ENCODE measurements at places on chromosomes 2 and 18.

DNA sequence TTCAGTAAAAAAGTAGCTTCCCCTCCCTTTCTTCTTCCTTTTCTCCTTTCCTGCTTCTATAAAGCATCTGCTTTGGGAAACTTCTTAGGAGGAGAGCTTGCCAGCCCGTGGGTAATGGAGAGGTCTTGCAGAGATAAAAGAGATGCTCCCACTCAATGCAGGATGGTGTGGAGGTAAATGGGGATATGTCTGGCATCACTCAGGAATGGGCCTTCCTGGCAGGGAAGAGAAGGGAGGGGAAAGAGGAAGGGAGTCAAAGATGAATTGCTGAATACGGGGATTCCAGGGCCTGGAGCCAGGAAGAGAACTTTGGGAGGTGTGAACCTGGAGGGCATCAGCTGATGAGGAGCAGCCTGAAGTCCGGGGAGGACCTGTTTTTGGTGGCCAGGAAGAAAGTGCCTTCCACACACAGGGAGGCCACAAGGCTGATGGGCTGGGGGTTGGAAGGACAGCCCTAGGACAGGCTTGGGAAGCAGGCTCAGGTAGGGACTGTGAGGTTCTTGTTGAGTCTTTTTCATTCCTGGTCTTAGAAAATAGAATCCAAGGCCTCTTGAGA, 25.2 kb downstream of the IL1B start:
- no peak for DNase-seq

DNA sequence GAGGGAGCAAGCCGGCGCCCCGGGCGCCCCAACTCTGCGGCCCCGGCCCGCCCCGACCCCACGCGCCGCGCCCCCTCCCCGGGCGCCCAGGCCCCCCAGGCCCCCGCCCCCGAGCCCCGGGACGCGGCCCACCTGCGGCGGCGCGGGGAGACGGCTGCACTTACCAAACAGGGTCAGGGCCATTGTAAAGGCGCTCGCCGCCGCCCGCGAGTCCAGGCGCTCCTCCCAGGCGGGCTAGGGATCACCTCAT, 526 bp downstream of the CHN1 start:
- no peak for DNase-seq

GRCh38 chr2:162521871-162522650, 178.1 kb downstream of the GCA start:
- no peak for DNase-seq

GRCh38 chr2:108447947-108448677, 894 bp upstream of the GCC2 start:
- no peak for DNase-seq

- DNase-seq: no peak
These were observed 151.6 kb downstream of the CAPN13 start for GRCh38 chr2:30655660-30656059.

DNA sequence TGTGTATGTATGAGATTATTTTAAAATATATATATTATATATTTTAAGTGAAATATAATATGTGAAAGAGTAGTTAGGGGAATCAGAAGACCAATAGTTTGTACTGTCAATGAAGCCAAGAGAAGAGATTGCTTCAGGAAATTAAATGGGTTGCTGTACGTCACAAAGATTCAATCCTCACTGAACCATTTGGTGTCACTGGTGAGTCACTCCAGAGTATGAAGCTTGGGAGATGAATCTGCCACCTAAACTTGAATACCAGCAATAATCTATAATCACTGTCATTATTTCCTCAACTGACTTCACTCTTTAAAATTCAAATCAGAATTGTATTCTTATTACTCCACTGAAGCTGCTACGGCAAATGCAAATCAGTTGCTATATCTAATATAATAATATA, 41.9 kb upstream of the SCN9A start:
- DNase-seq: no peak

- no peak for DNase-seq
These were observed 30.2 kb upstream of the HPCAL1 start for GRCh38 chr2:10272464-10272863.

DNA sequence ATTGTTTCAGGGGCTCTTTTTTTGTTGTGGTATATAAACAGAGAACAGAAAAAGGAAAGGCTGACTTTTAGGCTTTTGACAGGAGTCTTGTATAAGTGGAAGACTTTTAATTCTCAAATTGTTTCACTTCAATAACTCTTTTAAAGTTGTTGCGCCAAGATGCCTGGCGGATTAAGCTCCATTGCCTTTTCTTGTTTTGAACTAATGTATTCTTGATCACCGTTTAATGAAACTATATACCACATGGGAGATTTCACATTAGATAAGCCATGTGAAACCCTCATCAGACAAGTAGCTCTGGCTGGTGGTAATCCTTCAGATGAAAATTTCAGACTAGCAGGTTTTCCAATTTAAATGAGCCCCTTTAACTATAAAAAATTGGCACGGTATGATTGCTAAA, 257.4 kb downstream of the CCDC178 start:
- DNase-seq: no peak

DNA sequence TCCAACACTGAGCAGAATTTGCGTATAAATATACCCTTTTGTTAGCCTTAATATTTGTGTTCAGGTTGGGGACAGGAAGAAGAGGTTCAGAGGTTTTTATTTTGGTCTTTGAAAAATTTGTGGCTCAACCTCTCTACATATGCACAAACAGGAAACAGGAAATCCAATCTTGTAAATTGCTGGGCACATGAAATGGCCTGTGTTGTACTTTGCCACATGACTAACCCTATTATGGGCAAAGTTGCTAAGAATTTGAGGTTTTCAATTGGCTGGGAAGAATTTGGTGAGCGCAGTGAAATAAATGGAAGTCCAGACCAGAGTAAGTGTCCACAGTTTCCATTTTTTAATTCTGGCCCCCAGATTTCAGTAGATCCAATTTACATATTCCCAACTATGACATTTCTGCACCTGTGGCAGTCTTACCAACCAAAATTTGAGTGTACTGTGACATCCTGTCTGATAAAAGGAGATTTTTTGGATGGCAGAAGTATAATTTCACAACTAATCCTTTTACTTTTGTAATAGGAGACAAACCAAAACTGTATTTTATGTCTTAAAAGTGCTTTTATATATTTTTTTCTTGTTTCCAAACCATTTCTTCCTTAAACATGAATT, 63.6 kb downstream of the COX7A2L start:
- DNase-seq: no peak

DNA sequence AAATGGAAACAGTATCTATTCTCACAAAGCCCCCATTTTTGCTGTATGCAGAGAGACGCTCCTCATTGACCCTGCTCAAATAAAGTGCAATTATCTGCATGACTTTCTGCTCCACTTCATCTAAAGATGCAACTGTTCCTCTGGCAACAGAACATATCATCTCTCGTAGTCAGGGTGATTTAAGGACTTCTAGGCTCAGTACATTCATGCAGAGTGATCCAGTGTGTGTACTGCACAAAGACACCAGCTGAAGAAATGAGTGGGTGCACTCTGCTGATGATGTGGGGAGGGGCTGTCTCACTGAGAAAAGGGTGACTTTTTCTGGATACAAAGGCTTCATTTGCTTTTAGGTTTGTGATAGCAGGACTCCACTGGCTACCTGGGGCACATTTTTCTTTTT, 355.2 kb downstream of the GALNT13 start:
- DNase-seq: no peak

GRCh38 chr18:22981274-22982133, 48.4 kb downstream of the RBBP8 start:
- no peak for DNase-seq

- DNase-seq: no peak
These were observed 24.8 kb downstream of the TNS1 start for GRCh38 chr2:217977840-217978535.

DNA sequence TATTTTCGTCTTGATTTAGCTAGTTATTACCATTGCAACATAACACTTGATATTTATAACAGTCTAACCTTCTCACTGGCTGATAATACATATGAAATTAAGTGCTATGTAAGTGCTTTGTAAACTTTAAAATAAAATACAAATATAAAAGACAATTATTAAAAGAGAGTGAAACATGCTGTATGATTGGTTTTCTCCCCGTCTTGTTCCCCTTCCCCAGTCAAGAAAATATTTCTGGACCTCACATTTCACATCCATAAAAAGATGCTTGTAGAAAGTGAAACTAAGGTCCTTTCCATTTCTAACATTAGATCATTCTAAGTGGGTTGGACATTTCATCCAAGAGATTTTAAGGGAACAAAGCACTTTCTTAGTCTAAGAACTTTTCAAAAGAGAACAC, 310.2 kb upstream of the LRATD1 start:
- DNase-seq: no peak

GRCh38 chr18:68847219-68847837, 49.4 kb downstream of the CCDC102B start:
- DNase-seq: no peak

DNA sequence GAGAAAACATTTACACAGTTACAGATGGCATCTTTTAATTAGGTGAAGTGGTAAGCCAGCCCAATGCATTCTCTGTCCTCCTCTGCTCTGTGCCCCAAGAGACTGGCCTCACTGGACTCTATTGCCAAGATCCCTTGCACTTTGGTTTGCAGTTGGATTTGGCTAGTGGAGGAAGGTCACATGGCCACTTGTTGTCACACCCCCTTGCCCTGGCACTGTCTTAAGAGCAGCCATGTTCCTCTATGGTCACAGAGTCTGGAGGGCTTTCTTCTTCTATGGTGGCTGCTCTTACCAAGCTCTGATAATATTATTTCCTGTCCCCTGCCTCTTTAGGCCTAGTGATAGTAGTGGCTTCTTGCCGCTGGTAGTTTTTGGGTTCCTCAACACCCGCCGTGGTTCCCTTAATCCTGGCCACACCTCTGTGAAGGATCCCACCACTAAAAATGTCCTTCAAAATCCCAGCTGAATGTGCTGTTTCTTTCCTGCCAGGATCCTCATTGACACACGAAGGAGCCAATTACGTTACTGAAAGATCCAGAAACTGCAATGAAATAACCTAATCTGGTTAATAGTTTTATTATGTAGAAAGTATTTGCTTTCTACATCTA, 111.1 kb downstream of the CDC42EP3 start:
- no peak for DNase-seq

GRCh38 chr2:200306196-200306930, at the start of gene SPATS2L:
Gene SPATS2L (plus strand): TSS chr2:200306693. CDS start chr2:200389245, 82,552 bp downstream.
- no peak for DNase-seq

- no peak for DNase-seq
These were observed 26.8 kb upstream of the SLC9A2 start for GRCh38 chr2:102592601-102593000.

GRCh38 chr2:157404363-157404762, 39.5 kb downstream of the CYTIP start:
- DNase-seq: no peak

- no peak for DNase-seq
These were observed 961 bp downstream of the RBM43 start for GRCh38 chr2:151260573-151261230.

DNA sequence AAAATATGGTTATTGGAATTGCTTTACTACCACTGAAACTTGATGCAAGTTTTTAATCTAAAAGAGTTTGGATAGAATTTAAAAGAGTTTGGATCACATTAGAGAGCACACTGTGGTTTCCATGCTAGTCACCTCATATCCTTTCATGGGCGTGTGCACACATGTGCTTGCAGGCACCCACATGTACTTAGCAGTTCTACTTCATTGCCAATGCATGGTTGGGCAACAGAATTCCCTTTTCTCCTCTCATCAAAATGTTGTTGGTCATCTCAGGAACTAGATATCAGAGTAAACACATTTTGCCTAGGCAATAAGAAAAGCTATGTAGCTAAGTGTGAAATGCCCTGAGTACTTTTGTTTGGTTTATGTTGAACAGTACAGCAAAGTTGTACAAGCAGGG, 254.1 kb upstream of the RASGRP3 start:
- no peak for DNase-seq

GRCh38 chr2:172012677-172013391, 13.1 kb downstream of the METAP1D start:
- no peak for DNase-seq

DNA sequence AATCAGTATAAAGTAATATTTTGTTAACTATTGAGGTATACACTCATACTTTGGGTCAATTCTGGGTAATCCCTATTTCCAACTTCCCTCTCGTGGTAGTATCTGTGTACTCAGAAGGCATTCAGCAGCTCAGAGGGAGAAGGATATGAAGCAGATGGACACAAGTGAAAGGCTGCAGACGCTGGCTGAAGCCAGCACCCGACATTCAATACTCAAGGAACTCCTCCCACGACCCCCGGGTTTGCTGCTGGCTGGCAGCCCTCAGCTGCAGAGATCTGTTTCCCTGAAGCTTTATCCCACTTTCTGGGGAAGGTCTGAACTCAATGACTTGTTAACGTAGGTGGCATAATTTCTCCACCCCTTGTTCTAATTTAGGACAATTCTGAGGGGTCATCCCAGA, 847.3 kb upstream of the SOX11 start:
- DNase-seq: no peak

GRCh38 chr18:76507830-76508385, 12.9 kb upstream of the ZNF516 start:
- no peak for DNase-seq

DNA sequence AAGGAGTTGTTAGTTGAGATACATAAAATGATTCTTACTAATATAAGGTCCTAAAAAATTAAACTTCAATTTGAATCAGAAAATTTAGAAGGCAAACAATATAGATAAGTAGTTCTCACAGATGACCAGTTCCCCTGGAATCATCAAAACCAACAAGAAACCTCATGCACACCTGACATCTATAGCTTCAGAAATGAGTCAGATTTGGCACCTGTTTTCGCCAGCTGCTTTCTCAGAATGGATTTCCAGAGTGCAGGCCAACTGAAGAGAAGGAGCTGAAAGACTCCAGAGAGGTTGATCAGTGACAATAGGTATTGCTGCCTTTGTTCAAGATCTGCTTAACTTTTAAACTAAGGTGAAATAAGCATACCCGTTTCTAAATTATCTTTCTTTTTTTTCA, 192.4 kb downstream of the RDH14 start:
- DNase-seq: no peak

GRCh38 chr2:177698281-177698680, 305.7 kb downstream of the AGPS start:
- no peak for DNase-seq

GRCh38 chr2:188079196-188079595, 212.5 kb upstream of the GULP1 start:
- DNase-seq: no peak

DNA sequence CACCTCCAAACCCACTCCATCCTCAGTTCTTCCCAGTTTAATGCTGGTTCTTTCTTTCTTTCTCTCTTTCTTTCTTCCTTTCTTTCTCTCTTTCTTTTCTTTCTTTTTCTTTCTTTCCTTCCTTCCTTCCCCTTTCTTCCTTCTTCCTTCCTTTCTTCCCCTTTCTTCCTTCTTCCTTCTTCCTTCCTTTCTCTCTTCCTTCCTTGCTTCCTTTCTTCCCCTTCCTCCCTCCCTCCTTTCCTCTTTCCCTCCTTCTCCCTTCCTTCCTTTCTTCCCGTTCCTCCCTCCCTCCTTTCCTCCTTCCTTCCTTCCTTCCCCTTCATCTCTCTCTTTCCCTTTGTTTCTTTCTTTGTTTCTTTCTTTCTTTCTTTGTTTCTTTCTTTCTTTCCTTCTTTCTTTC, 50.9 kb downstream of the PDCL3 start:
- no peak for DNase-seq

DNA sequence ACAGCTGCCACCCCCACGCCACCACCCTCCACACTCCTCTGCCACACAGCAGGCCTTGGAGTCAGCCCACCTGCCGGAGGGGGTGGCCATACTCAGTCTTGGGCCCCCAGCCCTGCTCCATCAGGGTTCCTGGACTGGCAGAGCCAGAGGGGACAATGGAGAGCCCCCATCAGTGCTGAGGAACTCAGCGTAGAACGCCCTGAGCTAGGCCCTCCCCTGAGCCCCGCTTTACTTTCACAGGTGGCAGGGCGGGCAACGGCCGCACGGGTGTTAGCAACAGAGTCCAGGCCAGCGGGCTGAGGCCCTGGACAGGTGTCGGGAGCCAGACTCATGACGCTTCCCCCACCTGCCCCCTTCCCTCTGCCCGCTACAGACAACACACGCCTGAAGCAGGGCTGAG, 47.1 kb downstream of the FOSL2 start:
- DNase-seq: no peak
